T-helper 1 cell (primary cell): ENCODE measurements at places on chromosomes 1 and 21.

DNA sequence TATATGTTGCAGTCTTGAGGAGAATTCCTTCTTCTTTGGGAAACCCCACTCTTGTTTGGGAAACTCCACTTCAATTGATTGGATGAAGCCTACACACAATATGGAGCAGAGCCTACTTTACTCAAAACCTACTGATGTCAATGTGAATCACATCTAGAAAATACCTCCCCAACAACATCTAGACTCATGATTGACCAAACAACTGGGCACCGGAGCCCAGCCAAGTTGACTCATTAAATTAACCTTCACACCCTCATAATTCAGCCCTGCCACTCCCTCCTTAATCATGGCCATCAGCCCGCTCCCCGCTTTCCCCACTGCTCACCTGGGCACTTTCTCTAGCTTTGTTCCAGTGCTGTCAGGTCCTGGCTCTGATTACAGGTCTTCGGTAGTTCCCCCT is 208.1 kb upstream of the MAP1LC3C start:
- no peak for DNase-seq

- no peak for DNase-seq
These were observed 26.9 kb upstream of the BACE2 start for GRCh38 chr21:41141031-41141457.

- DNase-seq = no peak
These were observed 3.1 kb downstream of the SHC1 start for GRCh38 chr1:154967331-154967950.

DNA sequence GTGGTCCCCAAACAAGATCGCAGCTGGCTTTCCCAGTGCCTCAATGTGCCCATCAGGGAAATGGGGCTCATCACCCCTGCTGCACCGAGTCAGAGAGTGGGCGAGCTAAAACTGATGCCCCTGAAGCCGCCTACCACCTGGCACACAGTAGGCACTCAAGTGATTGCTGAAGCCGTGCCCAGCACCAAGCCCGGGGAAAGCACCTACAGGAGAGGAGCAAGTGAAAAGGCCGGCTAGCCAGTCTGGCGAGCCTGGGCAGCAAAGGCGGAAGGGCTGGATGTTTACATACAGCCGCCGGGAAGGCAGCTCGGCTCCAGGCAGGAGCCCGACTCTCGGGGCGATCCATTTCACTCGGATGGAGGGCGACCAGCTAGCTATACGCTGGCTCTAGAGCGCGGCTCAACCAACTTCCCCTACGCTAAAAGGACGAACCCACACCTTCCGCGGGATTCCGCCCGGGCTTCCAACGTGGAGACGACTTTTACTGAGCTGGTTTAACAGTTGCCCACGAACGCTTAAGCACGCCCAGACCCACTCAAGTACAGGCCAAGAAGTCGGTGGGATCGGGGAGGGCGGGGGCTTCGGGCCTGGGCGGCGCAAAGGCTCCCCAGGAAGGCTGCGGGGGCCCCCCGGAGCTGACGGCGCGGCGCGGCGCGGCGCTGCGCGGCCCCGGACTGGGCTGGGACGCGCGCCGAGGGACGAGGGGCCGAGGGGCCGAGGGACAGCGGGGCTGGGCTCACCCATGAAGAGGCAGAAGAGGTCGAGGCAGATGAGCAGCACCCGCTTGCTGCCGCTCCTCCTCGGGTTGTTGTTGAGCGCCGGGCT is 1.0 kb downstream of the PLPP3 start:
- DNase-seq = no peak
